Fibroblast of the aortic adventitia (primary cell): ENCODE measurements at places on chromosomes 11 and 22. TPM values are rescaled to one million over a fixed set of nuclear protein-coding genes. Genes with fewer than 3 reads are reported as not detected.

DNA sequence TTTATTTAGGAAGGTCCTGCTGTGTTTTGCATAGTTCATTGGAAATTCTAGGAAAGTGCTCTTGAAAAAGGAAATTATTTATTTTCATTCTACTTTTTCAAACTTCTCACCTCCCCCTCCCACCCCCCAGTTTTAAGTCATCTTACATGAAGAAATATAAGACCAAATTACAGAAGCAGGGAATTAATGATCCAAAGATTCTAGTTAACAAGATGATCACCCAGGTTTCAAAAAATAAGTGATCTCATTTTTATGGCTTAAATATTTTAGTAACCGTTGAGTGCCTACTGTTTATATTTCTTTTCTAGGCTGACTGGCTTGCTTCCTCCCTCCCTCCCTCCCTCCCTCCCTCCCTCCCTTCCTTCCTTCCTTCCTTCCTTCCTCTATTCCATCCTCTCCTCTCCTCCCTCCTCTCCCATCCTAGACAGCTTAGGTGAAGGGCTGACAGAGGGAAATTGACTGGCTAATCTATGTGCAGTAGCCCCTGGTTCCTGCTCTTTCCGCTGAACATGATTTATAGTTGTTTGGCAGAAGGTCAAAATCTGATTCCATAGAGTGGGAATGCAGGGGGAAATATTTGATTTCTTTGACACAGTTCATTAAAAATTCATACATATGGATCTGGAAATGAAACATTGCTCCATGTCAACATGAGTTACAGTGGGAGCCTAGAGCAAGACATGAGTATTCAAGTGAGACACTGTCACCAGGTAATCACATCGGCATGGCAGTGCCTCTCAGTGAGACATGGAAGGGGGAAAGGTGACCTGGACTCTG is 123.4 kb downstream of the COMMD9 start:
- no peak for DNase-seq

DNA sequence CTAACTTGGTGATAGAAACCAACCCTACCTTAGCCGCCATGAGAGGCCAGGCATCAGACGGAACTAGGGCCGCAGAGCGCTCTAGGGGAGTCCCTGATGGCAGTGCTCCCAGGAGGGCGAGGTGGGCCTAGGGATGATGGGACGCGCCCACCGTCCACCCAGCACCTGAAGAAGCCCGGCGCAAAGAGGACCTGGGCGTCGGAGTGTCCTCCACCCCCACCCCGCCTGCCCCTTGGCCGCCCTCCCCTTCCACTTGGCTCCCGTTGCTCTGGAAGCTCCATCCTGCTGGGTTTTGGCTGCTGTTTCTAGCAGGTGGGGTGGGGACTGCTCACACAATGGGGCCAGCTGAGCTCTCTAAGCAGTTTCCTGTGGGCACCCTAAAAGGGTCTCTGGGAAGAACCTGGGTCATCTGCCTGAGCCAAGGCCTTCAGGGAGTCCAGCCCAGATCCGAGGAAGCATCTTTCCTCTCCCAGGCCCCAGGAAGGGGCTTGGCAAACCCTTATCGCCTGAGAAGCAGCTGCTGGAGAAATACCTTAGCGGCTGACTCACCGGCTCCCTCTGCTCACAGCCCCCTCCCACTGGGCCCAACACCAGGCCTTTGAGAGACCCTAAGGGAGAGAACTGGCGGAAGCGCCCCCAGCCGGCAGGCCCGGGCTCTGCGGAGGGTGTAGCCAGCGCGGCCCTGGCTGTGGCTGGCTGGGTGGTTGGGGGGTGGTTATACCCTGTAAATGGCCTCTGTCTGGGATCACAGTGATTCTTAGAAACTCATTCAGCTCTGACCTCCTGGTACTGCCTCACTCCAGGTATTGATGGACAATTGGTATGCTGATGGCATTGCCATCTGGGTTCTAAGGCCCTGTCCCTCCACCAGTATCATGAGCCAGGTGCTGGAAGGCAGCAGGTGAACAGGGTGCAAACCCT is 19.3 kb downstream of the CREB3L1 start:
- DNase-seq = peak; percentile 97

DNA sequence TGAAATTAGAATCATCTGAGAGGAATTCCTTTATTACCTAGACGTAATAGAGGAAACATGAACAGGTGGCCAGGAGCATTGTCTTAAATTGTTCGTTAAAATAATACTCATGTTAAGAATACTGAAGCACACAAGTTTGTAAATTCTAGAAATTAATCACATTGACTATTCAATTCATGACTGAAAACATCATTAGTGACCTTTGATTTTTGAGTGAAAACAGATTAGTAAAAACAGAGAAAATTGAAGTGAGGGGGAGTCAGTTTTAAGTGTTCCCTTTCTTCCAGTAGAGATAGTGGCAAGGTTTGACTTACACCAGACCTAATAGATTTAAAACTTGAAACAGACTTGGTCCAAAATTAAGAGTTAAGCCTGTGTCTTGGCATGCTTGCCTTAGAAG is 1.4 kb downstream of the ZFP91 start:
- no peak for DNase-seq

GRCh38 chr11:2320568-2321310 is 18.9 kb downstream of the TSPAN32 start:
- DNase-seq = no peak

GRCh38 chr11:33944693-33945424 is 53.0 kb upstream of the LMO2 start:
- DNase-seq = no peak

- peak; percentile 56 for DNase-seq
These were observed 20.7 kb downstream of the GRIK4 start for GRCh38 chr11:120532082-120532831.

GRCh38 chr22:23183061-23183698 is 2.9 kb downstream of the BCR start:
- peak; percentile 53 for DNase-seq

DNA sequence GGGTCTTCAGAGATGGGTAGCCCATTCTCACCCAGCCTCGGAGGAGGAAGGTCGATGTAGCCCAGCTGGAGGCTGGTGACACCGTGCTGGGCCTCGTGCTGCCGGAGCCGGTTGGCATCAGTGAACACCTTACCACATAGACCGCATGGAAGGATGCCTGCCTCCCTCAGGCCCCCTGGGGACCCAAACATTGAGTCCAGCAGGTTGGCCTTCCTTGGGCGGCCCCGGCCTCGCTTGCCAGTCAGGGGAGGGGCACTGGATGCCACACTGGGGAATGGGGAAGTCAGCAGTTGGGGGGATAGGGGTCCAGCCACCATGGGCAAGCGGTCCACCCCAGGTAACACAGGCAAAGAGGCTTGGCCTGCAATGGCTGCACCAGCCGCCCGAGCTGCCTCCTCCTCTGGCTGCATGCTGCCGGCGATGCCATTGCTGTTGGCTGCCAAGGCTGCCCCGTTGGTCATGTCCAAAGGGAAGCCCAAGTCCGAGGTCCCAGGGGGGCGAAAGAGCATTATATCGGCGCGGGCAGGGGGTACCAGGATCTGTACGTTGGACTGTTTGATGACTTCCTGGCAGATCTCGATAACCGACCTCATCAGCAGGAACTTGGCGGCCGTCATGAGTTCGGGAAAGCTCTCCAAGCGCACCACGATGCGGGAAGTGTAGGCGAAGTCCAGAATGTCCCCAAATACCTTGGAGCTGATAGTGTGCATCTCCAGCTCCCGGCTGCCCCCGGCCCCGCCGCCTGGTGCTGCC is 1.4 kb downstream of the PATZ1 start:
- DNase-seq = peak; percentile 29

GRCh38 chr11:128961645-128962044 is 19.0 kb upstream of the TP53AIP1 start:
- no peak for DNase-seq

GRCh38 chr11:102680945-102681344 is 24.6 kb downstream of the MMP27 start:
- DNase-seq = peak; percentile 76

GRCh38 chr22:24330636-24331035 is 60.0 kb downstream of the SPECC1L start:
- DNase-seq = peak; percentile 45

DNA sequence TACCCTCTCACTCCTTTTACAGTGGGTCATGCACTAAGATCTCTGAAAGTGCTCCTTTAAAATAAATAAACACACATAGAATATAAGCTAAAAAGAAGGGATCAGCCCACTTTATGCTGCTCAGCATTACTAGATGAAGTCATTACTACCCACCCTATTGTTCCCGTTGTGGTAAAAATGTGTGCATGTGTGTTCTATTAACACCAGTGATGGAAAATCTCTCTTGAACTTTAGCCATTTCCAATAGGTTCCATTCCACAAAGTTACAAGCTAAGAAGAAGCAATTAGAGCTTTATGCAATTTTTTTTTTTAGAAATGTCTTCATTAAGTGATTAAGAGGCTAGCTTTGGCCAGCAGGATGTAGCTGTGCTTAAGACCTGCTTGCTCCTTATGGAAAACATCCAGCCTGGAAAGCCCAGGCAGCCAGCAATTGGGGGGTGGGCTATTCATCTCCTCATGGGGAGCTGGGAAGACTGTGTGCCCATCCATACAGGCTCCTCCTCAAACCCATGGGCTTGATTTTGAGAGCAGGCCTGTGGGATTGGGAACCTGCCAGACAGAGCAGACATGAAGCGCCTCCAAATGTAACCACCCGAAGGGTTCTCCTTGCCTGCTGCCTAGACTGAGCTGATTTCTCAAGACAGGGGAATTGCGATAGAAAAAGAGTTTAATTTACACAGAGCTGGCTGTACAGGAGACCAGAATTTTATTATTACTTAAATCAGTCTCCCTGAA is 92.9 kb upstream of the PARVA start:
- peak; percentile 82 for DNase-seq

DNA sequence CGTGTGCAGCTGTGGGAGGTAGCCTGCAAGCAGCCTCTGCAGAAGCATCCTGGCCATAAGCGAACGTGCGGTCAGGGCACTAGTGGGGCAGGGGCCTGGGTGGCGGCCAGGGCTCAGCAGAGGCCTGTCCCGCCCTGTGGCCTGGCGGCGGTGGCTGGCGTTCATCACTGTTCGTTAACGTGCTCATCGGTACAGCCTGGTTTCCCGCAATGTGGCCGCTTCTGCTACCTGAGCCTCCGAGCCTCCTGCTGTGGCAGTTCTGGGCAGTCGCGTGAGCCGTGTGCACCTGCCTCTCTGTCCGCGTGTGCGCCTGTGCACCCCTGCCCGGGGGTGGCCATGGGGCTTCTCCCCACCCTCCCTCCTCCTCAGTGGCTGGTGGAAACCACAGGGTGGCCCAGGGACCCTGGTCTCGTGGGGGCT is 117.9 kb downstream of the KCNQ1OT1 start:
- DNase-seq = no peak

DNA sequence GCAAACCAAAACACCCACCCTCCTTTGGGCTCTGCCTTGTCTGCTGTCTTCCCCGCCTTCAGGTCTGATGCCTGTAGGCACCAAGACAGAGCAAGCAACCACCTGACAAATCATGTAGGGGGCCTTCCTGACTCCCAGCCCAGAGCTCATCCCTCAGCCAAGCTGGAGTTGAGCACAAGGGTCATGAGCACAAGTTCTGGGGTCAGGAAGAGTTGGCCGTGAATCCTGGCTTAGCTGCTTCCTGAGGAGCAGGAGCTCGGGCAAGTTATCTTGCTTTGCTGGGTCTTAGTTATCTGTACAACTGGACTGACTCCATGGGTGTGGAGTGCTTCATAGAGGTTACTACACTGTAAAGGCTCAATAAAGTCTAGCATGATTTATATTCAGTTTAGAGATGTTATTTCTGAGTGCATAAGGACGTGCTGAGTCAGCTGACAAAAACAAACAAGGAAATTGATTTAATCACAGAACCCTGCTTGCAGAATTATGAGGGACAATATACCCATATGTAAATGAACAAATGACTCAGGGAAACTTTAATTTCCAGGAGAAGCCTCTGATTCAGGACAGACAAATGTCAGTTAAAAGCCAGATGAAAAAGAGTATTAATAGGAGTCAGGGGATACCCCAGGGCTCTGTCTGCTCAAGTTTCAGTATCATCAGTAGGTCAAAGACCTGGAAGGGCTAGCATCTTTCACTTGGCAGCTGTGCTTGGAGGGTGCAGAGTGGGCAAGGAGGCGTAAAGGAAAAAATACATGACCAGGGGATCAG is 15.0 kb upstream of the APOA1 start:
- DNase-seq = peak; percentile 75

DNA sequence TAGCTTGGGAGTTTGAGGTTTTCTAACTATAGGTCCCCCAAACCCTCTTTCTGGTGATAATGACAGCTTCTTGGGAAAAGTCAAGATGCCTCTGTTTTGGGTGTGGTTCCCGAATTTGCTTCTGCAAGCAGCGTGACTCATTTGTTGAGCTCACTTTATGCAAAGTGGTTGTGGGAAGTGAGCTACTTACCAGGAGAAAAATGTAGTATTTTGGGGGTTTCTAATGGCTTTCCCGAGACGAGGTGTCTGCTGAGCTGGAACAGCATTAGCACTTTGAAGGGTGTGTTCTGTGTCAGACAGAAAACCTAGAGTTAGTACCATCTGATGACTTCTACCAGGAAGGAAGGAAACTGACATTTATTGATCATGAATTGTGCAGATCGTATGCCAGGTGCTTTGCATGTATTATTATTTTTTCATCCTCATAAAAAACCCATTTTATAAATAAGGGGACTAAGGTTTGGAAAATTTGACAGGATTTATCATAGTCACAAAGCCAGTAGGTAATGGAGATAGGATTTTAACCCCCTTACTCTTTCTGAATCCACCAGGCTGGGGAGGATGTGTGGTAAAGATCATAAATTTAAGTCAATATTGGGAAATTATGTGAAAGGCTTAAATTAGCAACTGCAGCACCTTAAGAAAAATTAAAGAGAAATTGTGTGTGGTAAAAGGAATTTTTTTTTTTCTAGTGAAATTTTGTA is 108.8 kb upstream of the CD44 start:
- peak; percentile 72 for DNase-seq

The DCHS1 gene
- 5.2 and 19.0 TPM in 2 replicates for total RNA-seq

The HBB gene
- not detected in 2 replicates for total RNA-seq

The OR5J2 gene
- total RNA-seq = not detected in 2 replicates

The CSRP3 gene
- total RNA-seq = 0.27 TPM in 1 of 2 replicates, not detected in the other

The ANGPTL5 gene
- total RNA-seq = 0.09 and 0.90 TPM in 2 replicates

The NXPE4 gene
- total RNA-seq = not detected in 2 replicates

The TYR gene
- not detected in 2 replicates for total RNA-seq

The MYEOV gene
- total RNA-seq = 7.0 TPM in 1 of 2 replicates, not detected in the other

The MMP12 gene
- not detected in 2 replicates for total RNA-seq
